ENCODE measurements at places on chromosomes 12 and 14.

DNA sequence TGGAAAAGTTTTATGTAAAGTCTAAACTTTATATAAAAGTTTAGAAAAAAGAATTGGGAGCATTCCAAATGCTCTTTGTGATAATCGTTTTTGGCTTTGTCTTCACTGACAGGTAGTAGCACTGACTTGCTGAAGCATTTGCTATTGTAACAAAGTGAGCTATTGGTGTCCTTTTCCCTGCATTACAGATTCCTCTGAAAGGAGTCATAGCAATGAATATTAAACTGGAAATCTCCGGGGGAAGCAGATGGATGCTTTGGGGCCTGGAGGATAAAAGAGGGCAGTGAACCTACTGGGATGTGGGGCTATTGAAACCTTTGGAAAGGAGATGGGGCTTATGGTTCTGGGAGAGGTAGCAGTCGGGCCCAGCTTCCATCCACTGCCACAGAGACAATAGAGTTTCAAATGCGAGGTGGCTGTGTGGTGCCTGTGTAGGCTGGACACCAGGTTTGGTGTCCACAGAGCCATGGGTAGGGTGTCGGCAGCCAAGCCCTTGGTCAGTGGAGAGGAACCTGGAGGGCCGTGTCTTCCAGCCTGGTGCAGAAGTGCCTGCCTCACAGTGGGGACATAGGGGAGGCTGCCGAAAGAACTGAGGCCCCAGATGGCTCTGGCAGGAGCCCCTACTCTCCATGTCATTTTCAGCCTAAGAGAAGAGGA is 10.1 kb downstream of the GSG1 start:
- DNase-seq: peak; percentile 37

GRCh38 chr12:113241191-113242025 is 20.1 kb downstream of the TPCN1 start:
- peak; percentile 84 for DNase-seq

DNA sequence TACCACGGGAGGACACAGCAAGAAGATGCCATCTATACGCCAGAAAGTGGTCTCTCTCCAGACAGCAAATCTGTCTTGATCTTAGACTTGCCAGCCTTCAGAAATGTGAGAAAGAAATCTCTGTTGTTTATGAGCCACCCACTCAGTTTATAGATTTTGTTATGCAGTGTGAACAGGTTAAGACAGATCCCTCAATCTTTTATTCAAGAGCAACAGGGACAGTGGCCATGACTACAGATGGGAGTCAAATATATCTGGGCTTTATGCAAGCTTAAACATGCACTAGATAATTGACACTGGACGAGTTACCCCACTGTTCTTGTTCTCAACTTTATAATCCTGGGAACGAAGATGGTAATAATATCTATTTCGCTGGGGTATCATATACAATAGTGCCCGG is 288.7 kb downstream of the RPAP3 start:
- DNase-seq: no peak

DNA sequence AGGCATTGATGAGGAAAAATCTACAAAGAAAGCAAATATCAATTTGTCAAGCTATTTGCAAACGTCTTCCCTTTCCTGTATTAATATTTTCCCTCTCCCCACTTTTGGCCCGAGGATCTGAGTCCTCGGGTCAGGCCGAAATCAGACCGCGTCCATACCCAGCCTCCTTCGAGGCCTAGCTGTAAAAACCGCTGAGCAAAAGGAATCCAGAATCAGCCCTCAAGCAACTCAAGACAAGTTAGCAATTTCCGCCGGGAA is 353 bp upstream of the MAPK1IP1L start:
- no peak for DNase-seq

DNA sequence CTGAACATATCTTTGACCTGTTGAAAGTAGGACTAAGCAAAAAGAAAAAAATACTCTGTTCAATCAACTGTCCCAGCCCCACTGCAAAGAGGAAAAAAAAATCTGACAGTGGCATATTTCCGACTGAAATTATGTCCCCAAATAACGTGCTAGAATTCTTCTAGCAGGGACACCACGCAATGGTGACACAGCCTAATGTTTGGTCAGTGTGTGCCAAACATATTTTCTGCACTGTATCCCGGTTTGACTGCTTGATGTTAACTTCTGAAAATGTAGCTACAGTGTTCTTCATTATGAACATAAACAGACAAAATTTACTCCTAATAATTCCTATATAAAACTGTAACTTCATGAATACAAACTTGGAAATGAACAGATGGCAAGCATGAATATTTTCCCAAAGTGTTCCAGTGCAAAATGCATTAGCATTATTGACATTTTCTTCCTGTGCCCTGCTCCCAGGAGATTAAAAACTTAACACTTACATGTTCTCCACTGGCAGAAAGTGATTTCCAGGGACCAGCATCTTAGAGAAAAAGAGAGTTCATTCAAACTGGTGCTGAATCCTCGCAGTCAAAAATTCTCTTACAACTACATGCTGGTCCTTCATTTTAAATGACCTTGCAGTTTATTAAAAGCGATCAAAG is 72.4 kb upstream of the SYT1 start:
- DNase-seq: no peak

- DNase-seq: peak; percentile 71
Observed at GRCh38 chr12:105279460-105280056, 43.6 kb upstream of the APPL2 start.

Data from dermis blood vessel endothelial cell (primary cell).